ENCODE measurements at places on chromosomes 11 and 22.

- DNase-seq = no peak
These were observed 15.3 kb downstream of the PARVA start for GRCh38 chr11:12392672-12393071.

DNA sequence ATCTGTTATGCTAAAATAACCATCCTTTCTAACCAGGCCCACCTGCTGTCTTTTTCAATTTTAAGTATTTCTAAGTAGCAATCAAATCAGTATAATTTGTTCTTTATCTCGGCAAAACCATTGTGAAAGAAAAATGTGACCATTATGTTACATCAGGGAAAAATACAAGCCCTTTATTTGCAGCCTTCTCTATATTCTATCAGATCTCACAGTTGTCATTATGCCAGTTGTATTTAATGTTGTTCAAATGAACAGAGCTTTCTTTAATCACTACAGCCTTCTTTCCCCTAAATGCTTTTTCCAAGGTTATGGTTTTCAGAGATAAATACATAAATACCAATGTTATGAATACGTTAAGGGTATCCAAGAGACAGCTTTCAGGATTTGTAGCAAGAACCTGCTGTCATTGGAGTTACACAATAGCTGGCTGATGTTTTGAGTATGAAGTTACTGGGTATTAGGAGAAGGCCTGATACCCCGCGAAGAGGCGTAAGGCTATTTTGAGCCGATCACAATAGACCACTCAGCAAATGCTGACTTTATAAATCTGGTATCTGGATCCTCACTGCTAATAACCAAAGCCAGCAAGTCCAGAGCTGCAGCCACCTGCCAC lies 406.3 kb downstream of the CADM1 start:
- DNase-seq = no peak

DNA sequence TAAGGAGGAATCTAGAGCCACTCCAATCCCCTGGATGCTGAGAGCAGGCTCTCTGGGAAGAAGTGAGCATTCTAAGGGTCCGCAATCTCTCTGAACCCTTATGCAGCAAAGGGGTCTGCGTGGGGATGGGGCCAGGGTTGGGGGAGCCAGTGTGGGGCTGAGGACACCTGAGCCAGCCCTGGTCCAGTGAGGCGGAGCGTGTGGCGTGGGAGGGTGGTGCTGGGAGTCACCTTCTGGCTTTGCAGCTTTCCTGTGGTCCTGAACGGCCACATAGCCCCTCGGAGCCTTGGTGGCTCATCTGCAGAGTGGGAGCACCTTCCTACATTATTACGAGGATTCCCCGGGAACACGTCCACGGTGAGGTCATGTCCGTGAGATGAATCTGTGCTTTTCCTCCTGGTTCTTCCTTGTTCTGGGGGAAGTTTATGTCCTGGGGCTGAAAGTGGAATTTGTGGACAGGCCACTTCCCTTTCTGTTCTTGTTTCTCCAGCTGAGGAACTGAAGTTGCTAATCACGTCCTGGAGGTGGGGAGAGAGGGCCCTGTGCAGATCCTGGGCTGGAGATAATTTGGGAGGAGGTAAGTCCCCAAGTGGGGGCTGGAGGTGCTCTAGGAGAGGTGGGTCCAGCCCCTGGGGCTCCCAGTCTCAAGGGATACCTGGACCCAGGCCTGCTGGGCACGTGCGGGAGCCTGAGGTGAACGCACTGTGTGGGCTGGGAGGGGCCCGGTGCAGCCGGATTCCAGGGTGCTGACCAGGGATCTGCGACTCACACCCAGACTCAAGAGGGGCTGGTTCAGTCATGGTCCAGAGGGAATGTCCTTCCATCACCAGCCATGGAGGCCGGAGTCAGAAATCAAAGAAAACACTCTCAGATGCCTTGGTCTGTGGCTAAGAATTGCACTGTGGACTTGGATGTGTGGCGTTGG lies 6.1 kb downstream of the MRGPRE start:
- DNase-seq = no peak

- DNase-seq = no peak
These were observed 53.7 kb upstream of the NECTIN1 start for GRCh38 chr11:119782739-119783072.

All from activated CD4-positive, alpha-beta T cell treated with anti-CD3 and anti-CD28 coated beads, Interleukin-2, amount 50 U/mL, for 1 hour (primary cell).